ENCODE measurements at places on chromosomes 4 and X.
A peak's percentile ranks its signal among the peaks of the same experiment; 100 is the strongest.

DNA sequence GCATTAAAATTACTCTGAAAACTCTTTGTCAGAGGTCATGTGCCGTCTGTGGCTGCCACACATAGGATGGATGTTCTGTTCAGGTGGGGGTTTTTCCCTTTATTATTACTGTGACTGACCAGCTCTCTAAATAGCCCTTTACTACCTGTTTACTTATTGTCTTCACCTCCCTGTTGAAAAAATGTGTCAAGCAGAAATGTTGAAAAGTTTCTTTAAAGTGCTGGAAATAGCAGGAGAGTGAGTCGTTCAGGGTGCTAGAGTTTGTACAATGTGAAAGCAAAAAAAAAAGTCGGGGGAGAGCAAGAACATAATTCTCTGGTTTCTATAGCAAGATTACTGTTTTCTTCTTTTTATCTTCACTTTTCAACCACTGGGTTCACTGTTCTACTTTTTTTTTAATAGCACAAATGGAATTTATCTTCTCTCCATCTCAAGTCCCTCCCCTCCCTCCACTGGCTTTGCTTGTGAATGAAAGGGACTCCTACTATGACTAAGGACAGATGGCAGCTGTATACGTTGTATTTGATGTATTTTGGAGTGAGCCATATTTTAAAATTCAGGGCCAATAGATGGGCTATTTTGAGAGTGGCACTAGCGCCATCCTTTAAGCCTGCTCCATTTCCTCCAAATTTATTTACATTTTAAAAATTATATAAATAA, 33.3 kb downstream of the ARX start:
- no peak for DNase-seq

GRCh38 chrX:39613997-39614679, 483.6 kb downstream of the BCOR start:
- peak; percentile 10 for DNase-seq

GRCh38 chr4:8542776-8543525, 37.2 kb upstream of the GPR78 start:
- no peak for DNase-seq

GRCh38 chrX:3518870-3519269, 172.4 kb upstream of the MXRA5 start:
- peak; percentile 75 for DNase-seq

DNA sequence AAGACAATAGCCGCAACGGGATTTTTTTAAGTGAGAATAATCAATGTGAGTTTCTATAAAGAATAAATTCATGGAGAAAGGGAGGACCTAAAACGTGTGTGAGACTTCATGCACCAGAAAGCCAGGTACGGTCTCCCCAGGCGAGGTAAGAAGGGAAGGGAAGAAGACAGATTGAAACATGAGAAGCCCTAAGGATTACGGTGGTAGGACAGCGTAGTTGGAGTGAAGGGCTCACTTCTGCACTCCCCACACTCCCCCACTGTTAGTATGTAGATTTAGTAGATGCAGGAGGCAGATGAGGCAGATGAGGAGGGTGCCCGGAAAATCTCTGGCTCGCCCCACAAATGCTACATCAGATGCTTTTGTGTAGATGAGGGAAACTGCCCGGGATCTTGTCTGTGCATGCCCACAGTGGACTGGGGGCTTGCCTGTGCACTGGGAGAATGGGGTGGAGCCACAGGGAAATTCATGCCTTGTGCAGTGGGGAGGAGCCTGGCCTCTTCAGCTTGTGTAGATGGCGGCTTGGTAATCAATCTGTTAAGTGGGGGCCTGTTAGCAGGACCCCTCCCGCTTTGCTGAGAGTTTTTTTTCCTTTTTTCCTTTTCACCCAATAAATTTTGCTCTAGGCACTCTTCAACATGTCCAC, 1544.5 kb upstream of the TENM3 start:
- no peak for DNase-seq

- DNase-seq, result peak; percentile 93
These were observed 270.1 kb upstream of the LDB2 start for GRCh38 chr4:17168571-17168970.

- DNase-seq, result peak; percentile 79
These were observed 119.0 kb downstream of the REELD1 start for GRCh38 chr4:146333187-146333894.

- no peak for DNase-seq
These were observed 5.3 kb downstream of the ARSF start for GRCh38 chrX:3046253-3047240.
